Cardiac muscle cell (in vitro differentiated cells and primary cell): ENCODE measurements at places on chromosomes 12 and 14. TPM values are rescaled to one million over a fixed set of nuclear protein-coding genes. Genes with fewer than 3 reads are reported as not detected.

The CLEC7A gene
- polyA plus RNA-seq, result not detected in 2 replicates

The PMEL gene
- polyA plus RNA-seq, result 15.5 and 15.7 TPM in 2 replicates

The PLBD1 gene
- polyA plus RNA-seq, result 9.0 and 12.9 TPM in 2 replicates

The FGF6 gene
- not detected in 2 replicates for polyA plus RNA-seq

The RNU4-1 gene
- not detected in 2 replicates for polyA plus RNA-seq

The KCNH3 gene
- 0.14 and 0.34 TPM in 2 replicates for polyA plus RNA-seq

The PRMT5 gene
- 131 and 134 TPM in 2 replicates for polyA plus RNA-seq

The IAPP gene
- not detected in 2 replicates for polyA plus RNA-seq

The SCN8A gene
- polyA plus RNA-seq, result 0.40 and 0.88 TPM in 2 replicates

The MSI1 gene
- polyA plus RNA-seq, result 26.2 and 38.7 TPM in 2 replicates

The KCNA1 gene
- polyA plus RNA-seq, result not detected in 2 replicates

The TEX22 gene
- polyA plus RNA-seq, result 3.0 and 4.1 TPM in 2 replicates

The PMCH gene
- polyA plus RNA-seq, result not detected in 2 replicates

The TAS2R46 gene
- 0.24 and 0.51 TPM in 2 replicates for polyA plus RNA-seq

The PEBP1 gene
- 468 and 511 TPM in 2 replicates for polyA plus RNA-seq

The NUP107 gene
- polyA plus RNA-seq, result 53.9 and 69.5 TPM in 2 replicates

The TMED8 gene
- polyA plus RNA-seq, result 3.4 and 6.2 TPM in 2 replicates

The CLEC6A gene
- 0.26 TPM in 1 of 2 replicates, not detected in the other for polyA plus RNA-seq

The ASIC1 gene
- 4.6 and 6.9 TPM in 2 replicates for polyA plus RNA-seq

The CCDC88C gene
- 0.49 and 0.57 TPM in 2 replicates for polyA plus RNA-seq

The NINJ2 gene
- 2.3 and 3.5 TPM in 2 replicates for polyA plus RNA-seq

The E2F7 gene
- 1.8 and 2.2 TPM in 2 replicates for polyA plus RNA-seq

The CNIH1 gene
- polyA plus RNA-seq, result 87.2 and 106 TPM in 2 replicates

The NPFF gene
- not detected in 2 replicates for polyA plus RNA-seq

The SPIC gene
- polyA plus RNA-seq, result not detected in 2 replicates

The AMDHD1 gene
- 0.06 TPM in 1 of 2 replicates, not detected in the other for polyA plus RNA-seq

The ZBTB39 gene
- polyA plus RNA-seq, result 8.8 and 9.9 TPM in 2 replicates

The OTUB2 gene
- polyA plus RNA-seq, result 4.3 and 4.4 TPM in 2 replicates

The SH2B3 gene
- 5.2 and 5.5 TPM in 2 replicates for polyA plus RNA-seq

The PAPLN gene
- polyA plus RNA-seq, result 1.7 and 2.9 TPM in 2 replicates

The KCNMB4 gene
- 22.8 and 33.1 TPM in 2 replicates for polyA plus RNA-seq

The KCNK13 gene
- polyA plus RNA-seq, result 1.1 and 1.5 TPM in 2 replicates

The STRAP gene
- polyA plus RNA-seq, result 257 and 261 TPM in 2 replicates

The SMCO2 gene
- not detected in 2 replicates for polyA plus RNA-seq

The VPS33A gene
- 33.5 and 37.4 TPM in 2 replicates for polyA plus RNA-seq

The PPP1R1A gene
- polyA plus RNA-seq, result 196 and 266 TPM in 2 replicates

The PLBD2 gene
- polyA plus RNA-seq, result 13.6 and 17.3 TPM in 2 replicates

The CLEC1B gene
- polyA plus RNA-seq, result not detected in 2 replicates

The KRT6C gene
- not detected in 2 replicates for polyA plus RNA-seq

The DCN gene
- polyA plus RNA-seq, result 3.3 and 5.0 TPM in 2 replicates

The TAS2R10 gene
- polyA plus RNA-seq, result 0.72 and 1.1 TPM in 2 replicates
